ENCODE measurements at places on chromosomes 5 and 9.

DNA sequence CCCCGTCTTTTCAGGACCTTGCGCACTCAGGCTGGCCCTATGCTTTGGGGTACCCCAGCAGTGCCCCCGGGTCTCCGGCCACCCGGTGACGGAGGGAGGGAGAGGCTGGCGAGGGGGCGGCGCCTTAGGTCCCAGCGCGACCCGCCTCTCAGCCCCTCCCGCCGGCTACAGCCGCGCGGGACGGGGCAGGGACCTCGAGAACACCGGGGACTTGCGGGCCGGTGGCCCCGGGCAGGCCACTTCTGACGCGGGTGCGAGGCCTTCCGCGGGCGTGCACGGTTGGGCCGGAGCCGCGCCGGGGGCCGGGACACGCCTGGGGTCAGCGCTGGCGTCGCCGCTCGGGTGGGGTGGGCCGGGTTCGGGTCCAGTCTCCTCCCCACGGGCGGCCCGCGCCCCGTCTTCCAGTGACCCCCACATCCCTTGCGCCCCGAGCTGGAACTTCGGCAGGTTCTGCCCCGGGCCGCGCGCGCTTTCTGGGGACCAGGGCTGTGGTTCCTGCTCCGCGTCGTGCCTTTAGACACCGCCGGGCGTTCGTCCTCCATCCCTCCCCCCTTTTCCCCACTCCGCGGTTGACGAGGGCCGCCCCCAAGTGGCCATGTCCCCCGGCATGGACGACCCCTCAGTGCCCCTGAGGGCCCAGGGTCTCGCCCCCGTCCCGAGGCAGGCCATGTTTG lies 3.8 kb upstream of the SQSTM1 start:
- DNase-seq, result no peak

GRCh38 chr9:117411547-117411946 lies 3.3 kb downstream of the ASTN2 start:
- DNase-seq, result no peak

- DNase-seq, result no peak
Observed at GRCh38 chr5:71810023-71810422, 90.9 kb downstream of the CARTPT start.

GRCh38 chr5:107464876-107465275 lies 205.9 kb downstream of the EFNA5 start:
- DNase-seq, result no peak

DNA sequence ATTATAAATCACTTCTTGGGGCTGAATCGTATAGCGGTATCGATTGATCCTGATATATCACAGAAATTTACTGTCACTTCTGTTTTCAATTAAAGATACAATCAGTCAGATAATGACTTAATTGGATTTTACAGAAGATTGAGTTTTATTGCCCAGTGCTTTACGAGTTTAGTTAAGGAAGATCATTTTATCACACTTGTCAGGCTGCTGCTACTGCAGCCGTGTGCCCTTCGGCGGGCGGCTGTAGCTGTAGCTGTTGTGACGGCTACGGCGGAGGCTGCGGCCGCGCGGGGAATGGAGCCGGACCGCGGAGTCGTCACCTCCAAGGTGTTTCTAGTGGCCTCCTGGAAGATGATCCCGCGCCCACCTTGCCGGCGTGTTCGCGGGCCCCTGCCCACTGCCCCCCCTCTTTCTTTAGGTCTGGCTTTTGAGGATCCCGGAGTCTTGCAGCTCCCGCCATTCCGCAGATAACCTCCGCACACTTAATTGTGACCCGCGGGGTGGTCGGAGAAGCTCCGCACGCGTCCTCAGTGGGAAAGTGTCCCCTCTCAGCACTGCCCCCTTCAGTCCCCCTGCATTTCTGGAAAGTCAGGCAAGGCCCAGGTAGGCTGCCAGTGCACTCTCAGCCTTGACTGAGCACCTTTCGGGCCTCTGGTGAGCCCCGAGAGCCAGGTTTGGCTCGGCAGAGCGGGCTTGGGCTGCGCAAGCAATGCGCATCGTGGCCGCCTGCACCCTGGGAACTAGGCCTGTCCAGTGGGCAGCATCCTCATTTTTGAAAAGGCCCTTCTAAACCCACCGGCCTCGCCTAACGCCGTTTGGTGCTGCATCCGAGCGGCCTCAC lies 6.9 kb upstream of the DMRT3 start:
- no peak for DNase-seq

DNA sequence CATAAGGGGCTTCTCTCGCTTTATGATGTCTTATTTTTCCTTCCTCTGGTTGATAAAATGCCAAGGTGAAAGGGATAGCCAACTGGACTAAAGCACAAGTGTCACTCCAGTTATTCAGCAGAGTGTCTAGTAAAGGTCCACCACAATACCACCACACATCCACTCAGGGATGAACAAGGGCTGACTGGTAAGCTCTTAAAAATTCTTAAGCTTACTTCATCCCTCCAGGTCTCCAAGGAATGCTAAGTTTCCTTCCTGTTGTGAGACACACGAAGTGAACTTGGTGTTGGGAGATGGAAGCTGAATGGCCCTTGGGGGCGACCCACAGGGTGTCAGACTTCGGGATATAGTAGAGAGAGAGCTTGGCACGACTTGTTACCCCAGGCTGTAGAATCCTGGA lies 3.2 kb upstream of the HMGCS1 start:
- no peak for DNase-seq

- DNase-seq, result no peak
Observed at GRCh38 chr9:33992632-33993031, 56.1 kb downstream of the UBAP2 start.

GRCh38 chr9:130901498-130902203 lies 5.0 kb upstream of the QRFP start:
- no peak for DNase-seq

DNA sequence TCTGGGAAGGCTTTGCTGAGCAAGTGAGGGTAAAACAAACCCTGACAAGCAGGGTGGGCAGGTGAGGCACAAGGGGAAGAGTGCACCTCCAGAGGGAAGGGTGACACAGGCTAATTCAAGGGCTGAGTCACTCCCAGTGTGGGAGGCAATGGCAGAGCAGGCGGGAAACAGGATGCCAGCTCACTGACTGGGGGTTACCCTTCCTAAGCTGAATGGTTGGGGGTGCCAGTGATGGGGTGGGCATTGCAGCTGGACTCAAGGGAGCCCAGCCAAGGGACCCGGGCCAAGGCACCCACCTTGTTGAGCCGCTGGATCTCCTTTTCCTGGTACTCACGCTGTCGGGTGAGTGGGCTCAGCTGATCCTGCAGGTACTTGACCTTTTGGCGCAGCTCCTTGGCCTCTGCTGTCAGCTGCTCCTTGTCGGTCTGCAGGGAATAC lies 18.4 kb downstream of the GPX3 start:
- DNase-seq, result no peak

GRCh38 chr5:473551-474192 lies 30.7 kb downstream of the EXOC3 start:
- no peak for DNase-seq

DNA sequence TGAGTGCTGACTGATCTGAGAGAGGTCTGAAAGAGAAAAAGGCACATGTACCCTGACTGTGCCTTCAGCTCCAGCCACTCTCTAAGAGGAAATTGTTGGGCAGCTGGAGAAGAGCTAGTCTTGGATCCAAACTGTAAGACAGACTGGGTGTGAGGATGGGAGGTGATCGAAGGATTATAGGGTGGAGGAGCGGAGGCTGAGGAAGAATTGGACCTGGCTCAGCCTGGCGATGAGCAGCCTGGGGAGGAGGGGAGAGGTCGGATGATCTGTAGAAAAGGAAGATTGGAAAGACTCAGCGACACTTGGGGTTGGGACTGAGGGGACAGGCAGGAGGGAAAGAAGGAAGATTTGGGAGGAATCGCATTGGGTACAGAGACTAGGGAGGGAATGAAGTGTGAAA lies 98.6 kb upstream of the SLC25A48 start:
- no peak for DNase-seq

DNA sequence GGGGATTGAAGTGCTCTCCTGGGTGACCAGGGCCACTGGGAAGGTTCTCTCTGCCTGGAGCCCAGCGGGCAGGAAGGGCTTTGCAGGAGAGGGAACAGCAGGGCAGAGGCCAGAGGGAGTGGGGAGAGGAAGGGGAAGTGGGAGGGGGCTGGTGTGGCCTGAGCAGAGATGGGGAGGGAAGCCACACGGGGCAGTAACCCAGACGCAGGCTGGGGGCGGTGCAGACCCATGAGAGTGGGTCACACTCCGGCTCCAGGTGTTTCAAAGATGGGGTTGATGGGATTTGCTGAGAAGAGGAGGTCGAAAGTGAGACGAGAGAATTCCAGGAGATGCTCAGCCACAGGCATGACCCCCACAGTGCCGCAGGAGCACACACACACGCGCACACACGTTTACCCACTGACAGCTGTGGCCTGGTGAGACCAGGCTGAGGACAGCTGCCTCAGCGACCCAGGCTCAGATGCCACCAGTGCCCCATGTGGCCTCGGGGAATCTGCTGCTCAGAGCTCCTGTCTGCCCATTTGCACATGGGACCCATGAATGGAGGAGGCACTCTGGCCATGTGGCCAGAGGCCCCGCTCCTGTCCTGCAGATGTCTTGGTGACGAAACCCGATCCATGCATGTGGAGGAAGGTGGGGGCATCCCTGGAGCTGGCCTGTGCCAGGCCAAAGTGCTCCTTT lies 32.7 kb upstream of the FCN2 start:
- no peak for DNase-seq

DNA sequence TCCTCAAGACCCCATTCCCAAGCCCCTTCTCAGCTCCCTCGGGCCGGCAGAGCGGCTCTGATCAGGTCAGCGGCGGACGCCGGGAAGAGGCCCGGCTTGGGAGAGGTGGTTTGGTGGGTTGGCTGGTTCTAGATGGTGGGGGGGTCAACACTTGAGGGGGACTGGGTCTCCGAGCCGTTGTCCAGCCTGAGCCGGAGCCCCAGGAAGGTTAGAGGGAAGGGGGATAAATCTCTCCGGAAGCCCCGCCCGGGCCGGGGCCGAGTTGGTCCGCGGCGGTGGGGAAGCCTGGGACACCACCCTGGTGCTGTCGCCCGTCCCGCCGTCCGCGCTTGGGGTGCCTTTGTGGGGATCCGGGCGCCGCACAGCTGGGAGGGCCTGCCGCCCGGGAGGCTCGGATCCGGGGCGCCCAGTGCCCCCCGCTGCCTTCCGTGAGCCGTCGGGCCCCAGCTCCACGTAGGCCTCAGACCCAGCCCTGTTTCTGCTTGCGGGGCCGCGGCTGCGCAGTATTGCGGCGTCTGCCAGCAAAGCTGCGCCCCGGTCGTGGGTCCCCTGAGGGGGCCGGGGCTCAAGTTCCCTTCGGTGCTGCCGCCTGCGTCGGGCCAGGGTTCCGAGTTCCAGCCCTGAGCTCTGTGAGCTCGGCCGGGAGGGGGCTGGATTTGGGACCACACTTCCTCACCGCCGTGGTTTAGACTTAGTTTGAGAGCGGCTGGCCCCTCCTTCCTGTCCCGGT lies 542 bp upstream of the TRIM52 start:
- no peak for DNase-seq

DNA sequence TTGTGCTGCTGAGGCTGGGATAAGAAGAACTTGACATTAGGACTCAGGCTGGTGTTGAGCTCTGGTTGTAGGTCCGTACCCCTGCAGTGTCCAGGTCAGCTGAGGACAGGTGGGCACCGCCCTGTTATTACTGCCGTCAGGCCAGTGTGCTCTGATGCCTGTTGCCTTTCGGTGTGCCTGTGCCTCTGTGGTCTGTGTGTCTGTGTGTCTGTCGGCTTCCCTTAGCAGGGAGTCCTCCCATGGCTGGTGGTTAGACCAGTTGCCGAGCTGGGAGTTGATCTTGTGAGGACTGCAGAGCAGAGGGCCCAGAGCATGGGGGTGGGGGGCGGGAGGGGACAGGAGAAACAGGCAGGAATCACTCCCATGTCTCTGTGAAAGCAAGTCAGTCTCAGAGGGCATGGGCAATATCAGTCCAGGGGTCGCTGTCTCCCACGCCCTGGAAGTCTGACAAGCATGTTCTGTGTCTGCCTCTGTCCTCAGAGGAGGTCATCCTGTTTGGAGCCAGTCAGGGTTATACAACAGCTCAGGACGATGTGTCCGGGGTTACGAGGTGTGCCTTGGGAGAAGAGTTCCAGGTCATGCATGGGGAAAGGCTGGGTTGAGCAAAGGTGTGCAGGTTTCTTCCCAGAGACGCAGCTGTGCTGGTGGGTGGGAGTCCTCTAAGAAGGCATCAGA lies 67.3 kb upstream of the GARNL3 start:
- no peak for DNase-seq

DNA sequence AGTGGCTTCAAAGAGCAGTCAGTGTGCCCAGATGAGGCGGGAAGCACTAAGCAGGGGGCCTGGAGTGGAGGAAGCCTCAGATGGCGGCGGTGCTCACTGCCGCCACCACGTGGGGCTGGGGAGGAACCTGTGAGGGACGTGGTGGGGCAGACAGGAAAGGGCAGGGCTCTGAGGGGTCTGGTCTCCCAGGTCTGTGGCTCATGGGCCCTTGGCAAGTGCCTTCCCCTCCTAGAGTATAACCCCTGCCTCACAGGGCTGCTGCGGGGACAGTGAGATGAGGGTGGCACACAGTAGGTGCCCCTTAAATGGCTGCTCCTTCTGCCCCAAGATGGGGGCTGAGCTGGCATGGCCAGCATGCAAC lies 26.6 kb downstream of the NR5A1 start:
- DNase-seq, result no peak

- no peak for DNase-seq
Observed at GRCh38 chr5:142499591-142500226, 174.9 kb upstream of the SPRY4 start.

- no peak for DNase-seq
Observed at GRCh38 chr5:170104299-170104698, 1.4 kb upstream of the FOXI1 start.

GRCh38 chr9:68507130-68507805 lies 33.4 kb downstream of the TMEM252 start:
- no peak for DNase-seq

DNA sequence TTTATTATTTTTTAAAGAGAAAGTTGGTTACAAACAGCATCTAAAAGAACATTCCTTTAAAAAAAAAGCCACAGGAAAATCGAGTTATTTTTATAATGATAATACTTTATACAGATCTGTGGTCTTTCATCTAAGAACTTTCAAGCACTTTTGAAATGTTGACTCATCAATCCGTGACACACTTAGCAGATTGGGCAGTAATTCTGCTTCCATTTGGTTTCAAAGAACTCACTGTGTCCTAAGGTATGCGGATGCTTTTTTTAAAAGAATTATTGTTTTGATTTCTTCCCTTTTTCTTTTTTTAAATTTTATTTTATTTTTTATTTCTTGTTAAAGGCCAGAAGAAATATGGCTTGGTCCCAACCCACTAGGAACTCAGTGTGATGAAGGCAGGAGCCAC lies 147.8 kb downstream of the AOPEP start:
- DNase-seq, result no peak

GRCh38 chr9:2109069-2109650 lies 94.0 kb downstream of the SMARCA2 start:
- no peak for DNase-seq

DNA sequence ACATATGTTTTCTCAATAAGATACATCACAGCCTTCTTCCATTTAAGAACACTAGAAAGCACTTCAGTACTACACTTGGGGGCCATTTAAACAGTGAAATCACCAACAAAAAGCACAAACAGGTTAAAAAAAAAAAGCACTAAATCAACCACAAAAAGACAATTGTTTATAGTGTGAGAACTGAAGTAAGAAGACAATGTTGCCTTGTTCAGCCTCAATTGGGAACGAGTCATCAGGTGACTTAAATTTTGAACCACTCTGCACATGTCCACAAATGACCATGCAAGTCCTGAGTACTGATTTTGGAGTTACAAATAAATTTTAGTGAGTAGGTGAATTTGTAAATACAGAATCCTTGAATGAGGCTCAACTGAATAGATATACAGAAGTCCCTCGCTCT lies 37.2 kb upstream of the HNRNPA0 start:
- no peak for DNase-seq

- DNase-seq, result no peak
Observed at GRCh38 chr5:149921597-149921996, 23.0 kb downstream of the PDE6A start.
